ENCODE measurements at places on chromosomes 5 and 9.

- DNase-seq: no peak
Observed at GRCh38 chr9:6973762-6974161, 216.0 kb downstream of the KDM4C start.

DNA sequence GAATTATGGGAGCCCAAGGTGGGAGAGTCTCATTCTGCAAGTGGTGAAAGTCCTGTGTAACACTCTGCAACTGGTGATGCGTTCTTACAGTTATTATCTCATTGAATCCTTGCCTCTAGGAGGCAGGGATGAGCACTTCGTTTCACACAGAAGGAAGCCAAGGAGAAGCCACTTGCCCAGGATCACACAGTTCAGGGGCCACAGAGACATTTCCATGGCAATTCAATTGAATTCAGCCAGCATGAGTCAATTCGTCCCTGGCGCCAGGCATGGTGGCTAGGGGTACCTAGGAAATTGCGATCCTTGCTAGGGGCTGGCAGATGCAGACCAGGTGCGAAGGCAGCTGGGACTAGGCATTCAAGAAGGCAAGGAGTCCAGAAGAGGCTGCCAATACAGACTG lies 26.2 kb downstream of the LHX2 start:
- peak; percentile 22 for DNase-seq

DNA sequence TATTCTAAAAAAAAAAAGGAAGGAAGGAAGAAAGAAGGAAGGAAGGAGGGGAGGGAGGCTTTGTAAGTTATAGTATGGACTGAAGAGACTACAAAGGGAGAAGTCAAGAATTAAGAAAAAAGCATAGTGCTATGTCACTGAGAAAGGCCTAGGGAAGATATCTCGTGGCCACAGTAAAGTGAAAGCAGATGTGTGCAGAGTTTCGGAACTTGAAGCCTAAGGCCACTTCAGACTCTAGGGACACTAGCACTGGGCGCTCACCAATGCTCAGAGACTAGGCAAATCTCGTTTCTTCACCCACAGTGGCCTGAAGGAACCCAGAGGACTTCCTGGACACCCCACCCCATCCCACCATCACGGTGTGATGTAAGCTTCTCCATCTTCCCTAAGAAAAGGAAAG lies 181.4 kb upstream of the TRPM3 start:
- DNase-seq: no peak

DNA sequence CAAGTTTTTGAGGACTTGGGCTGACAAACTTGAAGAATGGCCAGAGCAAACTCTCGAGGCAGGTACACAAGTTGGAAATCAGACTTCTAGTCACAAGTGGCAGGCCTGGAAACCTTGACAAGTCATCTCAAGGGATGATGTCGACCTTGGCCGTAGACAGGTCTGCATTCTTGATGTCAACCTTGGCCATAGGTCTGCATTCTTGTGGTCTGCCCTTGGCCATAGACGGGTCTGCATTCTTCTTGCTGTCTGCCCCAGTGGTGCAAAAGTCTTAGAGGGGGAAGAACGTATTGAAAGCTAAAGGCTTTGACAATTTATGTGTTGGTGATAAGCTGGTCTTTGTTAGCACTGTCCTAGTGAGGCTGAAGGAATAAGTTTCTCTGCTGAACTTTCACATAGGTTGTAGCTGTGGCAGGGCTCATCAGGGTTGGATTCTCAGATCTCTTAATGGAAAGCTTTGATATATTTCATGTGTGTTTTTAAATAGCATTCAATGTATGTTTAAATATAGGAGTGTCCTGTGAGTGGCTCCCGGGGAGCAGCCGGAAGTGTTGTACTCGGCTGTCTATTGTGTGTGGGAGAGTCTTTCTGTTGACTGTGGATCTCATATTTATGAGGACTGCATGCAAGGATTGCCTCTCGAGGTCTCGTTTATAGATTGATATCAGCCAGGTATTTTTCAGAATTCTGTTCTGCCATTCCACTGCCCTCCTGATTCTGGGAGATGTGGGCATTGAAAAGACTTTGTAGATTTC lies 27.0 kb downstream of the SUB1 start:
- peak; percentile 26 for DNase-seq

GRCh38 chr5:125215593-125215992 lies 469.2 kb upstream of the ZNF608 start:
- no peak for DNase-seq

- DNase-seq: no peak
Observed at GRCh38 chr5:29296548-29296947, 1896.9 kb upstream of the CDH6 start.

All from A172 (cell line).